ENCODE measurements at places on chromosomes 3 and 15. TPM values are rescaled to one million over a fixed set of nuclear protein-coding genes. Genes with fewer than 3 reads are reported as not detected.

TIMP4 gene
- 1.0 TPM for polyA plus RNA-seq

CLDN18 gene
- 2.7 TPM for polyA plus RNA-seq

ABHD2 gene
- 34.5 TPM for polyA plus RNA-seq

PDCD10 gene
- 71.5 TPM for polyA plus RNA-seq

PIGX gene
- polyA plus RNA-seq, result 32.5 TPM

DISP2 gene
- 0.35 TPM for polyA plus RNA-seq

BLM gene
- polyA plus RNA-seq, result 17.7 TPM

DOCK3 gene
- 2.1 TPM for polyA plus RNA-seq

ZNF860 gene
- polyA plus RNA-seq, result 2.7 TPM
